ENCODE measurements at places on chromosomes 5 and 9.

DNA sequence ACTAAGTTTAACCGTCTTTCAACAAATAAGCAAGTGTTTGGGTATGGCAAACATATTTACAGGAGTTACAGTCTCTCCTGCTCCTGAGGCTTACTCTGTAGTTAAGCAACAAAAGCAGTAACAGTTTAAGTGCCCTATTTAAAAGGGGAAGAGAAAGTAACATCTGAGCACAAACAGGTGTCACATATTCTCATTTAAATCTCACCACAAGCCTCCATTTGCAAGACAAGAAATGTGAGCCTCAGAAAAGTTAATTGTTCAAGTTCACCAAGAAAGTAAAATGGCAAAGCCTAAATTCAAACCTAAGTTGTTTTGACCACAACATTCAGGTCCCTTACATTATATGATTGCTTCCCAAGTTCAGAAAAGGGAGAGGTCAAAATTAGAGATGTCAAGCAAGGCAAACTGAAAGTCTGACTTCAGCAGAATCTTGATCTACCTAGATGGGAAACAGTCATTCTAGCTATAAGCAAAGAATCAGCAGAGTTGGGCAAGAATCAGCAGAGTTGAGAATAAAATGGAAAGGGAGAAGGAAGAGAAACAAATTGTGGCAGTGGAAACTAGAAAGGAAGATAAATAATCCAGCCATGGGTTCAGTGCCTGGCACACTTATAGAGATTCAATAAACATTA, 93.4 kb downstream of the STRBP start:
- no peak for DNase-seq

DNA sequence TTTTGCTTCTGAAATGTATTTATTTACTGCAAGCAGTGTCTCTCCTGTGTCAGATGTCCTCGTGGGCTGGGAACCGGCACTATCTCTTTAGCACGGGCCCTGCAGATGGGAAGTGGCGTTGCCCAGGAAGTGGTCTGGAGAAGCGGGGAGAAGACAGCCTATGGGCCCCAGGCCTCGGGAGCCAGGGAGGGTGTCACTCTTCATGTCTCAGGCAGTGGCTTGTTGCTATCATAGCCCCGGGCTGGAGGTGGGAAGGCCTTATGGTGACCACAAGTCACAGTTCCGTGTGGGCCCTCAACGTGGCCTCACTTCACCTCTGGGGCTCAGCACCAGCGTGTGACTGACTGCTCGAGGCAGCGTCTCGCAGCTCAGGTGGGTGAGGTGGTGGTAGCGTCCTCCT, 41.4 kb downstream of the SYK start:
- DNase-seq: no peak

DNA sequence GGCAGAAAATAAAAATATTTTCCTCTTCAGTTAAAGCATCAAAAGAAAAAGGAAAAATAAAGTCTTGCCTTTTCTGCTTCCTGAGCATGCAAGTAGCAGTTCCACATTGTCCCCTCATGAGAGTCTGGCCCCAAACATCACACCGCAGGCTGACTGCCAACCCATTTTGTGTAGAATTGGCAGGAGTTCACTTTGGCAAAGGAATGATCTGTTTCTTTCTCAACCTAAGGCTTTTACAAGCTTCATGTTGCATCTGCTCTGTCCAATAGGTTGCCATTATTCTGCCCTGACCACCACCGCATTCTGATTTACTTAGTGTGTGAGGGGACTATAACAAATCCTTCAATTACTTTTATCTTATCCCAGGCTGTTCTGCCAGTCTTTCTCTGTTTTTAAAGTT, 249.5 kb downstream of the ISL1 start:
- DNase-seq: no peak

DNA sequence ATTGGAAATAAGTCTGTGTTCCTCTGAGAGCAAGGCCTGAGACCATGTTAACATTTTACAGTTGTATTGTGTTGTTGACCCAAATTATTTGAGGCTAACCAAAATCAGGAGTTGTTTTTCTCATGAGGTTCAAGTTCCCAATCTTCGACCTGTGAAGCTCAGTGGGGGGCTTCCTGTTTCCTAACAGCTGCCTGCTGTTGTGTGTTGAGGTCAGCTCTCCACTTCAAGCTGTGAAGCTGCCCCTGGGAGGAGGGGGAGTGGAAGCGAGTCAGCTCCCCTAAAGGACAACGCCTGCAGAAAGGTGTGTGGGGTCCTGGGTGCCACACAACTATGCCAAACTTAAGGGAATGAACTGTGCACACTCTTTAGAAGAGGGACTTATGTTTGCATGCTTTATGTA, 295.5 kb downstream of the IRX1 start:
- no peak for DNase-seq

GRCh38 chr5:179620703-179621350, 2.6 kb downstream of the HNRNPH1 start:
- DNase-seq: no peak

DNA sequence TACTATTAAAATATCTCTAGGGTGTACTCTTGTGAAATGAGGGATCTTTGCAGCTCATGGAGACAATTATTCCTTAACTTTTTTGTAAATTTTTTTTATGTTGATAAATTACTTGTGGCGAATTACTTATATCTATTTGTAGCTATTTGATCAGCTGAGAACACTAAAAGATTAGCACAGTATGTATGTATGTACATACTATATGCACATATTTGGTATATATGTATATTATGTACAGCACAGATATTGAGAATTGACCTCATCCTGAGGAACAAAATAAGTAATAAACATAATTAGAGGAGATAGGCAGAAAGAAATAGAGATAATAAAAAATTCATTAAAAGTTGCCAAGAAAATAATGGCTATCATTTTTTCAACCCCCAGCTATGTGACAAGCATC, 11.8 kb downstream of the CDKN2A start:
- DNase-seq: no peak

DNA sequence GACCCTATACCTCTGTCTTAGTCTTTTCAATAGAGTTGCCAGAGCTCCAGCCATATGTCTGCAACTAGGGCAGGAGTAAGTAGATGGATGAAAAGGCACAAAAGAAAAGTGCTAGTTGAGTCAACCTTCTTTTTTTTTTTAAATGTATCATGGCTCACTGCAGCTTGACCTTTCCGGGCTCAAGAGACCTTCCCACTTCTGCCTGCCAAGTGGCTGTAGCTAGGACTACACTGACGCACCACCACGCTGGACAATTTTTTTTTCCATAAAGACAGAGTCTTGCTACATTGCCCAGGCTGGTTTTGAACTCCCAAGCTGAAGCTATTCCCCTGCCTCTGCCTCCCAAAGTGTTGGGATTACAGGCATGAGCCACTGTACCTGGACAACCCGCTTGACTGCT, 27.3 kb downstream of the FOXE1 start:
- DNase-seq: no peak

- no peak for DNase-seq
Measured at GRCh38 chr5:179526978-179527377, 23.4 kb upstream of the RUFY1 start.

DNA sequence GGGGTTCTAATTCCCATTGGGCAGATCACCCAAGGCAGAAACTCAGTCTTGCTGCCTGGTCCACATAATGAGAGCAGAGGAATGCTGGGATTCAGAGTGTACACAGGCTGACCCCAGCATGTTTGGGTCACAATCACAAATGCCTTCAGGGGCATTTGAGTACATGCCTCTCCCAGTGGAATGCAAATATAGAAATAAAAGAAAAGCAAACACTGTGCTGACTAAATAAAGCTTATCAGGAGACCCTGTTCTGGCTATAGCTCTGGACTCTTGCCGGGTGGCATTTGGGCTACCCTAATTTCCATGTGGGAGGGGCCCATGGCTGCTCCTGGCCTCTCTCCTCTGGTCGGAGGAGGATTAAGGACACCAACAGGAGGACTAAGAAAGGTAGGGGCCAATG, 121.4 kb downstream of the DOCK8 start:
- no peak for DNase-seq

DNA sequence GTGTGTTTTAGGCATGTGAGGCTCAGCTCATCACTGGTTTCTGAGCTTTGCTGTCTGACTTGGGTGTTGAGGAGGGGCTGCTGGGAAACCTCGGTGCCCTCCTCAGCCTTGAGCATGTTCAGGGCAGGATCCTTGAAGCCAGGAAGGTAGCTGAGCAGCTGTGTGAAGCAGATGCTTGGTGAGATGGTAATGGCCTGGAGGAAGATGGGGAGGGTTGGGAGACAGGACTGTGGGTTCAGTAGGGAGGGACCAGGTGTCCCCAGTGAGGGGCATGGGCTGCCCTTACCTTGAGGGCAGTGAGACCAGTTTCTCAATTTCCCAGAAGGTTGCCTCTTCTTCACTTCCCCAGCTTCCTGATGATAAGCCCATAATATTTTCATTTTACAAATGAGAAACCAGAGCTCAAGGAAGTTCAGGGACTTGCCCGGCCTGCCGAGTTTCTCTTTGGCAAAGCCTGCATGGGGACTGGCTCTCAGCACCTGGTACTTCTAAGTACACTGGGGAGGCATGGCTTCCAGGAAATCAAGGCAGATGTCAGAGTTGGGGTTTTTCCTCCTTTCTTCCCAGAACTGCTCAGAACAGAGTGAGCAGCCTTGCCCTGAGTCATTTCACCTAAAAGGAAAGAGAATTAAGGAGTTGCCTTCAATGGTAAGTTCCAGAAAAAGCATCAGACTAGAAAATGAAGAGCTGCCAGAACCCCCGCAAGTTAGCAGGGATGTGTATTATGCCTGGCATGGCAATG, 225.7 kb downstream of the MAST4 start:
- no peak for DNase-seq

- DNase-seq: no peak
Measured at GRCh38 chr5:132750471-132751230, 3.4 kb downstream of the CCNI2 start.

- DNase-seq: no peak
Measured at GRCh38 chr5:139394654-139395566, at the start of gene PROB1. TSS of gene PROB1 (minus strand) at chr5:139395104. CDS start at chr5:139395081, 23 bp downstream.

- DNase-seq: no peak
Measured at GRCh38 chr5:107542428-107542827, 128.3 kb downstream of the EFNA5 start.

DNA sequence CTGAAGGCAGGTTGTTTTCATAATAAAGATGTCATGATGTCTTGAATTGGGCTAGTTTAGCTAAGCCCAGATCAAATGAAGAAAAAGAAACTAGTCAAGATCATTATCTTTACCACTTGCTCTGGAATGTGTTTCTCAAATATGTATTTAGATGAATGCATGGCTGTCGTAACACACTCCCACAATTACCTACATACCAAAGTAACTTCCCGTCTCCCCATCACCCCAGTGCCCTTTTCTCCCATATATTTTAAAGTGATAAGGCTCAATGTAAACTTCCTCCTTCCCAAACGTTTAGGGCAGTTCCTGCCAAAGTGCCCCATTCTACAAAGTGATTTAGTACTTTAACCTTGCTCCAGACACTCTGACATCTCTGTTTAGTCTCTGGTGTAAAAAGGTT, 61.4 kb downstream of the SLC1A3 start:
- DNase-seq: no peak

- no peak for DNase-seq
Measured at GRCh38 chr9:71638627-71639026, 129.7 kb downstream of the CEMIP2 start.

GRCh38 chr5:154086641-154087040, 47.9 kb downstream of the MFAP3 start:
- DNase-seq: no peak

GRCh38 chr5:172371684-172372083, 82.6 kb downstream of the SH3PXD2B start:
- DNase-seq: no peak

DNA sequence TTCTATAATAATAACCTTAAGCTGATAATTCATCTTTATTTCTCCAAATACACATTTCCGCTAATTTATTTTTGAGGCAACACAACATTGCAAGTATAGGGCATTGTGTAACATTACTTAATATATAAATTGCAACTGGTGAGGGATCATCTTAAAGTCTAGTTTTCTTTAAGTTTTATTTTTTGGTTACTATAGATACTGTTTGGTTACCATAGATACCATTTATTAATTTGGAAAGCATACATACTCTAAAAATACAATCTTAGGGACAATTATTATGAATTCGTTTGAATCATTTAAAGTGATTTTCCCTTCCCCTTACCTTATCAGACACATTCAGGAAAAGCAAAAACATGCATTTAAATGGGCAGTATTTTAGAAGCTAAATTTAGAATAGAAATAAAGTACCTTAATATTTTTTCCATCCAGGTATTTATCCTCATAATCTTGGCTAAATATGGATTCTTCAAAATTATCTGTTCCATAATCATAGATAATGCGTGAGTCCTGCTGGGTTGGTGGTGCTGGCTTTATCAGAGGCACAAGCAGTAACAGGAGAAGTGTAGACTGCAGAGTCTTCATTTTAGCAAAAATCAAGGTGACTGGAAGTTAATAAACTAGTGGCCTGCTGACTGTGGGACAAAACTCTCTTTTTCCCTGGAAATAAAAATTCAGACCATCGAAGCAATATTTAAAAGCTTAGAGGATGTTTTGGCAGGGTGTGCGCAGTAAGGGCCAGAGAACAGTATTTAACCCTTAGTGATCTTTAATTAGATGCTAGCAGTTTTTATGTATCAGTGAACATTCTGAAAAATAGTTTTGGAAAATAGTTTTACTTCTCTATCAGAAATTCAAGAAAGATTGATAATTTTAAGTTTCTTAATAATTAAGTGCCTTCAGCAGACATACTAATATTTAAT, 1.3 kb downstream of the OGN start:
- DNase-seq: no peak

DNA sequence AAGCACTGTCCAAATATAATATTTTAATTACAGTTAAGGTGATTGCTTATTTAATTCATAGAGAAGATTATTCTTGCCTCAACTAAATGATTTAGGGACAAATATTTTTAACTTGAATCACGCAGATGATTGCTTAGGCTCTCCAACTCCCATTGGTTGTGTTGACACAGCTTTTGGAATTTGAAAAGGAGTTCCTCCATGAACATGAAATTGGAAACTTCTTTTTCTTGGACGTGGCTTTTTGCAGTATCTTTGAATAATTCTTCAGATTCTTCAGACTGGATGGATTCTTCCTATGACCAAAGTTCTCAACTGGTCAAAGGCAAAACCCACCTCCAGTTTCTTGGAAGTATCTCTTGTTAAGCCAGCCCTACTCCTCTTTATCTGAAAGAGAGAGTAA, 456.4 kb upstream of the KLF4 start:
- DNase-seq: no peak
